ENCODE measurements at places on chromosomes 4 and X. TPM values are rescaled to one million over a fixed set of nuclear protein-coding genes. Genes with fewer than 3 reads are reported as not detected.

Gene ADH5
- 473 TPM for total RNA-seq

Gene TMEM35A
- 14.1 TPM for total RNA-seq

Gene BEND2
- not detected for total RNA-seq

- no peaks in the 10 kb centered on the region for H3K36me3 ChIP-seq
- H3K27me3 ChIP-seq, result no peaks in the 10 kb centered on the region
- no peak overlapping the region for H3K4me3 ChIP-seq
- no peaks in the 10 kb centered on the region for H3K4me1 ChIP-seq
Measured at GRCh38 chrX:148223361-148223760, 242.2 kb downstream of the FMR1NB start.

DNA sequence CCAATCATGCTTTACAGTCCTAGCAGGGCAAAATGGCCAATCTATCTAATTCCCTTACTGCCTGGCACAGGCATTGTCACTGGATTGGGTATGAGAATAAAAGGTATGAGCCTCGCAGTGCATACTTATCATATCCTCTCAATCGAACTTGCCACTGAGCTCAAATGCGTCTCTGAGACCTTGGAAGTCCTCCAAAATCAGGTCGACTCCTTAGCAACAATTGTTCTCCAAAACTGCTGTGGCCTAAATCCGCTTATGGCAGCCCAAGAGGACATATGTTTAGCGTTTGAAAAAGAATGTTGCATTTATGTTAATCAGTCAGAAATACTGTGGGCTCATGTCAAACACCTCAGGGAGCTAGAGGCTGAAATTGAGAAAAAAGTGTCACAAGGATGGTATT is 69.7 kb downstream of the SPIN4 start:
- no peak overlapping the region for H3K4me3 ChIP-seq
- H3K27ac ChIP-seq, result no peak overlapping the region
- no peaks in the 10 kb centered on the region for H3K27me3 ChIP-seq
- DNase-seq, result no peak

DNA sequence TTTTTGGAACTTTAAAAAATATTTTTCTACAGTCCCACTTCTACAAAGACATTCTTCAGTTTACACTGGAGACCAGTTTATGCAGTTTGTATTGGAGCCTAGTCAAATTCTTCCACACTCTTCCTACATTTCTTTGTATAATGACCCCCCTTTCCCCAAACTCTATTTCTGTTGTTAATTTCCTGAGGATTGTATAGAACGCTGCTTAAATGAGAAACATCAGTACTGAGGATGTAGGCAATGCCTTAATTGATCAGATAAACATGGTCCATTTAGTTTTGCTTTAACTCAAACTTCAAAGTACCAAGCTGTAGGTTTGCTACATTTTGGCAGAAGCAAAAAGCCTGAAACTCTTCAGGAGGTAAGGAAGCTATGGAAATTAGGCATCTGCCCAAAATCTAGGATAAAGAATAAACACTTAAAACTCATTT is 155.5 kb downstream of the SLC7A11 start:
- H3K4me3 ChIP-seq, result no peak overlapping the region
- no peaks in the 10 kb centered on the region for H3K27me3 ChIP-seq
- peaks cover 11% of the 10 kb centered on the region for H3K4me1 ChIP-seq
- no peaks in the 10 kb centered on the region for H3K36me3 ChIP-seq
- no peak overlapping the region for H3K27ac ChIP-seq

Gene TNMD
- not detected for total RNA-seq

- H3K4me1 ChIP-seq, result no peaks in the 10 kb centered on the region
- no peak overlapping the region for H3K27ac ChIP-seq
- no peaks in the 10 kb centered on the region for H3K36me3 ChIP-seq
- H3K4me3 ChIP-seq, result no peak overlapping the region
Measured at GRCh38 chrX:47530049-47530448, 31.0 kb upstream of the ARAF start.

DNA sequence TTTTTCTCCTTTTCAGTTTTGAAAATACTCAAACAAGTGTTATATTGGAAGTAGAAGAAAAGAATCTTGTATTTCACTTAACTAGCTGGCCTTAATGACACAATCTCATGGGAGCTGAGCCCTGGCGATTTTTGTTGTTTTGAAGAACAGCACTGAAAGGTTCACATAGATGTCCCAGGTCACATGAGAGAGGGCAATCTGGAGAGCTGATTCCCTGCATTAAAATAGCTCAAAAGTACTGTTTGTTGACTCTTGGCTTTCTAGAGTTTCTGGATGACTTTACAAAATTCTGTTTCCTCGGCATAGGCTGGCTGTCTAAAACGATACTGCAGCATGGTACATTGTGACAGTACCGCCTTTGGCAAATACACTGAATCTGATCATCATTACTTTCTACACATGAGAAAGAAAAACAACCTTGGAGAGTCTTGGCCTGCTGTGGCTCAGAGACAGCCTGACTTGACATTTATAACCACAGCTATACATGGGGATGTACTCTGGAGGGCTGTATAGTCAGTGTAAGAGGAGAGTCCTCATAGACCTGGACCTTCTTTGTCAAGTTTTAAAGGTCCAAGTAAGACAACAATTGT is 119.8 kb upstream of the PDLIM3 start:
- peaks cover 41% of the 10 kb centered on the region for H3K4me1 ChIP-seq
- no peak overlapping the region for H3K4me3 ChIP-seq
- no peaks in the 10 kb centered on the region for H3K27me3 ChIP-seq

DNA sequence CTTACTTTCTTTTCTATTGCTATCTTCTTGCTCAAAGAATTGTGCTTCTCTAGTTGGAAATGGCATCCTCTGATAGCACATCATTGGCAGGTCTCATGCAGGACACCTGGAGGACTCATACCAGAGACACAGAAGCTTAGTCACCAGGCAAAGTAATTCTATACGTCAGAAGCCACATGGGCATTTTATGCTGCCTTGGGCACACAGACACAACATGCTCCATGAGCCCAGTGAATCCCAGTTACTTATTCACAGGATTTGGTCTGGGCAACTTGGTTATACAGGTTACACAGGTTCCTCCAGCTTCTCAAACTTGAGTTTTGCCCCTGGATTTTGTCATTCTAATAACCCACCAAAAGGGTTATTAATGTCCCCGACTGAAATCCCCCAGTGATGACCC is 7.1 kb downstream of the RASSF6 start:
- no peak for DNase-seq
- no peaks in the 10 kb centered on the region for H3K36me3 ChIP-seq
